ENCODE measurements at places on chromosomes 13 and 19. TPM values are rescaled to one million over a fixed set of nuclear protein-coding genes. Genes with fewer than 3 reads are reported as not detected.

Gene CACNG7
- total RNA-seq, result 1.1 TPM

Gene LRG1
- total RNA-seq, result not detected

Gene MISP3
- 3.3 TPM for total RNA-seq

Gene ZNF844
- 1.3 TPM for total RNA-seq

Gene FUT1
- 0.98 TPM for total RNA-seq

Gene ZNF723
- not detected for total RNA-seq

Gene TNNI3
- total RNA-seq, result not detected

Gene TLE5
- 288 TPM for total RNA-seq

Gene NCCRP1
- total RNA-seq, result not detected

Gene FCER2
- not detected for total RNA-seq

Gene CARS2
- 50.8 TPM for total RNA-seq

Gene UQCR11
- total RNA-seq, result 101 TPM

Gene TRPC4
- total RNA-seq, result 11.2 TPM

Gene CD79A
- total RNA-seq, result 0.33 TPM

Gene LILRB1
- total RNA-seq, result not detected

Gene HRC
- not detected for total RNA-seq

Gene IGSF23
- 2.9 TPM for total RNA-seq

Gene NBEA
- total RNA-seq, result 5.1 TPM

Gene CEACAM1
- total RNA-seq, result 0.13 TPM

Gene SHISA2
- total RNA-seq, result 119 TPM

Gene CAPS
- total RNA-seq, result 10.1 TPM

Gene PCP2
- total RNA-seq, result 1.4 TPM

Gene CYP4F22
- not detected for total RNA-seq

Gene KIR2DL3
- not detected for total RNA-seq

Gene ZNF536
- total RNA-seq, result 0.38 TPM

Gene IRF3
- 86.6 TPM for total RNA-seq

Gene SCN1B
- 15.8 TPM for total RNA-seq

Gene SEMA6B
- 0.49 TPM for total RNA-seq

Gene ZNF667
- total RNA-seq, result 2.5 TPM

Gene C1QTNF9
- not detected for total RNA-seq

Gene LIM2
- not detected for total RNA-seq

Gene ZNF317
- total RNA-seq, result 16.0 TPM

Gene ZNF773
- total RNA-seq, result 3.9 TPM

Gene SPRYD7
- total RNA-seq, result 2.8 TPM

Gene LGALS14
- not detected for total RNA-seq

Gene ZNF534
- not detected for total RNA-seq

Gene TGFBR3L
- total RNA-seq, result 4.4 TPM

Gene TPTE2
- total RNA-seq, result not detected

Measured in mesangial cell (primary cell).